T1000 (cell line): ENCODE measurements at places on chromosomes 5 and 9.
A peak's percentile ranks its signal among the peaks of the same experiment; 100 is the strongest.

GRCh38 chr5:33417632-33418031 lies 23.1 kb upstream of the TARS1 start:
- no peak for DNase-seq

DNA sequence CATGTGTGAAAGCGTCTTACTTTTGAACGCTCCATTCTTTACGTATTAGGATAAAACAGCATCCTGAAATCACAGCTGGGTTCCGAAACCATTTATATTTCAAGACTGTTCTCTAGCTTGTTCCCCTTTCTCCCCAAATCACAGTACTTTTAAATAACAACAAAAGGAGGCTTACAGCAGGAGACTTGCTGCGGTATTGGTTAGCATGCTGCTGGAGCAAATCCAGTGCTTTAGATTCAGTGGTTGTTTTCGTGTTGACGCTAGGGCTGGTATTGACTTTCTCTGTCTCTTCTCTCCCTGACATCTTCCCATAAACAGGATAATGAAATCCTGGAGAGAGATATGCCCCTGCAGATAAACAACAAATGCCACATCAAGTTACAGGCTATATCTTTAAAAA lies 103.1 kb downstream of the ZNF608 start:
- DNase-seq = no peak

GRCh38 chr5:175479125-175479881 lies 943 bp downstream of the SFXN1 start:
- no peak for DNase-seq

DNA sequence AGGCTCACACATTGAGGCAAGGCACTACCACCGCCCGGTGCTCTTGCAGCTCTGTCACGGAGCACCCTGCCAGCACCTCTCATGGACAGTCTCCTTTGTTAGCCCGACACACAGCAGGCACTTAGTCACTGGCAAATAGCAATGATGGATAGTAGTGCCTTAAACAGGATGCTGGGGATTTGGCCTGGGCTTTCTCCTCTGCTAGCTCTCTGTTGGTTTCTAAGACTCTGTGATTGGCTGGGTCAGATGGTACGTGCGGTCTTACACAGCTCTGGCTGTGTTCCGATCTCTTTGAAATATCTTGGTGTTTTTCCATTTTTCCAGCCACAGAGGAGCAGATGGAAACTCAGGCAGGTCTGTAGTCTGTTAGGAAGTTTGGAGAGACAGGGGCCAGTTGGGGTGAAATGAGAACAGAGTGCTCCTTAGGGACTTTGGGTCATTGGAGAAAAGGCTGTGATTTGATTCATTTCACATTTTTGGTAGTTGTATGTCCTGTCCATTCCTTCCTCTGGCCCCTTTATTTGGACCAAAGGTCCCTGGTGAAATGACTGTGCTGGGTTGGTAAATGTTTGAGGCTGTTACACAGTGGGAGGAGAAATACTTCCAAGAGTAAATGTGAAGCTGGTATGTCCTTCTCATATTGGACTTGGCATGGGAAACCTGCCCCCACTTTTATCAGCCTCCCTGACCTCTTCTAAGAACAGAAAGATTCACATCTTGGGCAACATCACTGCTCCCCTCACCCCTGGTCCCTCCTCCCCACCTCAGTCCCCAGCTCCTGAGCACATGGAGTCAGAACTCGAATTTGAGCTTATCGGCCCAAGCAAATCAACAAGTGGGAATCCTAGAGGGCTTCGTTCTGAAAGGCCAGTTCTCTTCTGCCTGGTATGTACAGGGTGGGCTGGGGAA lies 3.4 kb downstream of the SMIM3 start:
- DNase-seq = peak; percentile 59

DNA sequence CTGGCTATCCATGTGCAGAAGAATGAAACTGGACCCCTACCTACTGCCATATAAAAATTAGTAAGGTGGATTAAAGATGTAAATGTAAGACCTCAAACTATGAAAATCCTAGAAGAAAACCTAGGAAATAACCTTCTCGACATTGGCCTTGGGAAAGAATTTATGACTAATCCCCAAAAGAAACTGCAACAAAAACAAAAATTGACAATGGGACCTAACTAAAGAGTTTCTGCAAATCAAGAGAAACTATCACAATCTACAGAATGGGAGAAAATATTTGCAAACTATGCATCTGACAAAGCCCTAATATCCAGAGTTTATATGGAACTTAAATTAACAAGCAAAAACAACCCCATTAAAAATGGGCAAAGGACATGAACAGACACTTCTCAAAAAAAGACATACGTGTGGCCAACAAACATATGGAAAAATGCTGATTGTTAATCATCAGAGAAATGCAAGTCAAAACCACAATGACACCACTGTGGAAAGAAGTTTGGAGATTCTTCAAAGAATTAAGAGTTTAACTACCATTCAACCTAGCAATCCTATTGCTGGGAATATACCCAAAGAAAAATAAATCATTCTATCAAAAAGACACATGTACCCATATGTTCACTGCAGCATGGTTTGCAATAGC lies 98.5 kb downstream of the NR3C1 start:
- no peak for DNase-seq

DNA sequence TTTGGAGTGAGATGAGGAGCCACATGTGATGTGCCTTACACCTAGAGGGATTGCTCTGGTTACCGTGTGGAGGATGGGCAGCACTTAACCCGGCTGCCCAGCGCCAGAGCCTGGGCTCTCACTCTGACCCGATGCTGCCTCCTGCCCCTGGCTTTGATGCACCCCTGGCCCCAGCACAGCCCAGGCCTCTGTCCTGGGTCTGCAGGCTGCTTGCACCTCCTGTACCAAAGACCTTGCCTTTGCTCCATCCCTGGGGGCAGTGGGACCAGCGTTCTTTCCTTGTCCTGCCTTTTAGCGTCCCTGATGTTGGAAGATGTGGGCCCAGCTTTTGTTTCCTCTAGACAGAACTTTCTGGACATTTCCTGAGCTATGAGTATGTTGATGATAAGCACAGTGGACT lies 40.4 kb downstream of the FGF18 start:
- no peak for DNase-seq

- DNase-seq = no peak
These were observed 50.9 kb downstream of the PLPP1 start for GRCh38 chr5:55483885-55484284.

GRCh38 chr9:12464400-12464799 lies 228.8 kb upstream of the TYRP1 start:
- no peak for DNase-seq

DNA sequence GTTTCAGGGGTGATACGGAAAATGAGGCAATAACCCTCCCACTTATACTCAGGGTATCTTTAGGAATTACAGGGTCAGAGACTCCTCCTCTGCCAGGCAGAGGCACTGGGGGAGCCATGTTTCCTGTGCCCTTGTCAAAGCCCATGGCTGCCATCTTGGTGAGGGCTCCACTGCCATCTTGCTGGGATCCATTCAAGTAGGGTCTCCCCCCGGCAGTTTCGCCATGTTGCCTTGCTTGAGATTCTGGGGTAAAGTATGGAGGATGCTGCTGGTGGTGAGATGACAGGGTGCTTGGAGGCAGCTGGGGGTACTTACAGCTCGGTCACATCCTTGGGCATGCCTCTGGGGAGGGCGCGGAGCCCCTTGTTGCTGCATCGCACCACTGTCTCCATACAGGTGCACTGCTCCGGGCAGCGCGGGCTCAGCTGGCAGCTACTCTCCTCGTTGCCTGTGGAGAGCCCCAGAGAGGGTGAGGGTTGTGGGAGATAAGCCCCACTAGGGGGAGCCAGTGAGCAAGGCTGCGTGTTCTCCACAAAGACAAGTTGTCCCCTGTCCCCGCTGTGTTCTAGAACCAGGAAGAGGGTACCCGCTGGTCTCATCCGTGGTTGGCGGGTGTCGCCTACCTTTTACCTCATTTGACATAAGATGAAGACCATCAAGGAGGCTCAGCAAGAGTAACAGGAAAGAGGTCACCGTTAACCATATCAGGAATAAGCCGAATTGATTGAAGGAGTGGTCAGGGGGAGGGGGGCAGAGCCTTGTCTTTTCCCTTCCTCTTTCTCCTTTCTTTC lies 169.0 kb upstream of the PANK3 start:
- no peak for DNase-seq

DNA sequence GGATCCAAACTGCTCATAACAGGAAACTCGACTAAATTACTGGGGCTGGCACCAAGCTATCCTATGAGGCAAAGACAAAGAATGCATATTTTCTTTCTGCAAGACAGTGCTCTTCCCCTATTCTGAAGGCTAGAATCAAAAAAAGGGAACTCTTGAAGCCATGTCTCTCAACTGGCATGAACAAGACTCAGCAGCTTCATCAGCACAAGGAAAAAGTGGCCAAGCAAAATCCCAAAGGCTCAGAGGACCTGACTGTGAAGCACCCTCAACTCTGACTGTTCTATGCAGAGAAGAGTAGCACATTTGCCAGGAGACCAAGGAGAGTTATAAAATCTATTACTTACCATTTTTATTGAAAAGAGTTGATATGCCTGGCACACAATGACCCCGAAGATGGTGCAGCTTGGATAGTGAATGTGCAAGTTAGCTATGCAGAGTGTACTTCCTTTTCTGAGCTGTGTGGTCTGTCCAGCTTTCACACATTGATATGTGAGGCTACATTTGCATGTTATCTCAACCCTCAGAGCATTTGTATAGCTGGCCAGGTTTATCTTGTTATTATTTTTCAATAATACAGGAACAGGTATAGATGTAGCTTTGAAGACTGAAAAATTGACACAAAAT lies 51.0 kb upstream of the FYB1 start:
- DNase-seq = no peak

GRCh38 chr5:132260714-132261551 lies 3.4 kb downstream of the PDLIM4 start:
- peak; percentile 24 for DNase-seq

- no peak for DNase-seq
These were observed 11.6 kb downstream of the ARHGEF28 start for GRCh38 chr5:73637565-73637964.
